ENCODE measurements at places on chromosomes 4 and X. TPM values are rescaled to one million over a fixed set of nuclear protein-coding genes. Genes with fewer than 3 reads are reported as not detected.

DNA sequence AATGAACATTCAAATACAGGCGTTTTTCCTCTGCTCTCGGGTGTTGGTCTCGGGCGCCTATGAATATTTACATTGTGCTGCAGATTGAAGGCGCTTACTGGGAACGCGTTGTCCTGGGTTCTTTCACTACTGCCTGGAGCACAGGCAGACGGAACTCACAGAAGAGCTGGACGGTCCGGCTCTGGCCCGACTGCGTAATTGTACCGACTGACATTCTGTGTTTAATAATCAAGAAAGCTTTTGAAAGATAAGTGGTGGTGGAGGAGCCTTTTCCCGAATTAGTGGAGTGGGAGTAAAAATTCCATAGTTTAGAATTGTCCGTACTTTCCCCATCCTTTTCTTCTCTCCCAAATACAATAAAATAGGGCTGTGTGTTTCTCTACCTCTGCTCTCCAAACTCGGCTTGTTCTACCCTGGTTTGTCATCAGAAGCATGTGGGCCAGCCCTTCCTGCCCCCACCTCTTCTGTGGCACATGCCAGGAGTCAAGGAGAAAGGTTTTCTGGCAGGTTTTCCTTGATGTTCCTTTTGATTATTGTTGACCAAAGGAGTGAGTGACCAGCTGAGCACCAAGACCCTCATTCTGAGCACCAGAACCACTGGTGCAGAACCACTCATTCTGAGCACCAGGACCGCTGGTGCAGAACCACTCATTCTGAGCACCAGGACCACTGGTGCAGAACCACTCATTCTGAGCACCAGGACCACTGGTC lies 2.3 kb downstream of the FHDC1 start:
- peak; percentile 33 for DNase-seq

DNA sequence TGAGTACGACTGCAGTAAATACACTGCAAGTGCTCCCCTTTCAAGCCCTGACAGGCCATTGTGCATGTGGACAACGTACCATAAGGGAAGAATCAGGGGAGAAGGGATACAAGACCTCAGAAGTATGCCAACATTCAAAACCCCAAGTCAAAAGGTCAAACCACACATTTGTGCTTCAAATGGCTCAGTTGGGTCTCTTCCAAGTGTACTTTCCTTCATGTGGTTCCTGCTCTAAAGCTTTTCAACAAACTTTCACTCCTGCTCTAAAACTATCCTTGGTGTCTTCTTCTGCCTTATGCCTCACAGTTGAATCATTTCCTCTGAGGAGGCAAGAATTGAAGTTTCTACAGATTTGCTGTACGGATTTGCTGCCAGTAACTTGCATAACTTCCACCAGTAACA lies 305.7 kb upstream of the SLIT2 start:
- DNase-seq, result no peak

DNA sequence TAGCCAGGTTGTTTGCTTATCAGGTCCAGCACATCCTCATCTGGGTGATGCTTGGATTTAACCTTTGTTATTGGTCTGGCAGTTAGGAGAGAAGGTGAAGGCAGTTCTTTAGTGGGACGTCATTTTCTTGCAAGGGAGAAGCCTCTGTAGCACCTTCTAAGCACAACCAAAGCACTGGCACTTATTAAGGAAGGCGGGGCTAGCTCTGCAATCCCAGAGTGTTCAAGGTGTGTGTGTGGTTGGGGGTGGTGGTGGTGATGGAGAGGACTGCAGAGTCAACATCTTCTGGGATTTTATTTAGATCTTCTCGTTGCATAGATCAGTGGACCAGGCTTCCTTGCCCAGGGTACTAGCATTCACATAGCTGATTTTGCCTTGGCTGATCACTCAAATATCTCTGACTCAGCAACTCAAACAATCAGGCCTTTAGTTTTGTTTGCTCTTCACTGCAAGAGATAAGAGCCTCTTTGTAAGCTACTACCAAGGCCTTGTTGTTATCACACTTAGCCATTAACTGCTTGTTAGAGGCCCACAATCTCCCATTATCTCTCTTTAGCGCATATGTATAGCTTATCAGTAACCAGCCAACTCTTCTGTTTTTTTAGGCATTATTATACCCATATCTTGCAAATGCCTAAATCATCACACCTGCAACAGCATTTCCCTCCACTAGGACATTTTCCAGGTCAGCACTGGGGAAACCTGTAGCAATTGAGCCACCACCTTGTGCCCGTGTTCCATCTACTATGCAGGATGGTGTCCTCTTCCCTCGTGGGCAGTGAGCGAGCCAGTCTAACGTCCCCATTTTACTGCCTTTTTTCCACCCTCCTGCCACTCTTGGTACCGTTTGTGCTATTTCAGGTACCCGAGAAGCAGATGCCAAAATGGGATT lies 36.5 kb upstream of the LINC00632 start:
- no peak for DNase-seq

DNA sequence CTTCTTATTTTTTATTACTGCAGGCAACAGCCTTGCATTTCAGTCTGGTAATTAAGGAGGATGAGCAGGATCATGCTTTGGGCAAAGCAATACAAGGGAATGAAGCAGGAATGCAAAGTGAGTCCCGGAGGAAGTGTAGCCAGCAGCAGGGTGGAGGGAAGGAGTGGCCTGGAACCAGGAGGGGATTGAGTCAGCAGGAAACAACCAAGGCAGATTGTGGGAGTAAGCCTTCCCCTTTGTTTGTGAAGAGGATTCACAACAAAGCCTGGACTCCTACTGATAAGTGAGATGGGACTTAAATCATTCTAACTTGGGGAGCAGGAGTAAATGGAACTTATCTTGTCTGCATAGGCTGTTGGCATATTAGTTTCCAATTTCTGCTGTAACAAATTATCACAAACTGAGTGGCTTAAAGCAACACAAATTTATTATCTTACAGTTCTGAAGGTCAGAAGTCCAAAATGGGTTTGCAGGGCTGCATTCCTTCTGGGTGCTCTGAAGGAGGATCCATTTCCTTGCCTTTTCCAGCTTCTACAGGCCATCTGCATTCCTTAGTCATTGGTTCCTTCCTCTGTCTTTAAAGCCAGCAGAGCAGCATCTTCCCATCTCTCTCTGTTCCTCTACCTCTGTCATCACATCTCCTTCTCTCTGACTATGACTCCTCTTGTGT lies 93.2 kb upstream of the AP1S2 start:
- DNase-seq, result no peak

GRCh38 chr4:38002451-38003071 lies 42.4 kb downstream of the PTTG2 start:
- no peak for DNase-seq

DNA sequence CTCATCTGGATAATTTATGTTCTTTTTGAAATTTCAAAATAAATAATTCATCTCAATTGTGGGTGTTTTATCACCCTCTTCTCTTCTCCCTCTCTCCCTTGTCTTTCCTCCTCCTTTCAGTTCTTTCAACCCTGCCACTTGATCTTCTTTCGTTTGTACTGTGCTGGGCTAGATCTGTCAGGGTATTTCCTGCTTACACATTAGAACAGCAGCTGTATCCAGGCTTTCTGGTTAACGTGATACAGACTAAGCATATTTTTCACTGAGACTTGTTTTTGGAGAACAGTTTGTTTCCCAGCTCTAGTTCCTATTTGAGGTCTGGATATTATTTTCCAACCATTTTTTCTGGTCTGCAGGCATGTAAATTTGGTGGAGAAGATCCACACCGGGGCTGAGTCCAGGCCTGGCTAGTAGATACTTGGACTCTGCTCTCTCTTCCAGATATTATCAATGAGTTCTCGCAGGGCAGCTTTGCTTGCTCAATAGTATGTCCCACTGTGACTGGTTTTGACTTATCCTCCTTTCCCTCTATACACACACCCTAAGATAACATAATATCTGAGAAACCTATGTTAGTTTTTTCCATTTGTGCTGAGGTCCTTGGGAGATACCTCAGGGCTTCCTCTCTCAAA lies 1310.7 kb upstream of the TENM3 start:
- DNase-seq, result no peak

DNA sequence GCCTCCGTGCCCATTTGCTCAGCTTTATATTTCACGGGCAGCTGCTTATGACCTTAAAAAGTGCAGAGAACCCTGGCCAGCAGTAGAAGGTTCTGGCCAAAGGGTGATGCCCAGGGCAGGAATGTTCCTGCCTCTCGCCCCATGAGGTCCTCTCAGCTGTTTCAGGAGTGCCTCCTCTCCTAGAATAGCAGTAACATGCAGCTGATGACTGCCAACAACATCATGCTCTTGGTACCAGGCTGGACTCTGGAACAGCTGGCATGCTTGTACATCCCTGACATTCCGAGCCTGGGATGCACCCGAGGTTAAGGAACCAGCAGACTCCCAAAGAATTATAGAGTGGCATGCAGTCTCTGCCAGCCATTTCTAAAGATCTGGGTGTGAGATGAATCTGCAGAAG lies 11.7 kb upstream of the TENM3 start:
- no peak for DNase-seq

- no peak for DNase-seq
These were observed 23.7 kb downstream of the VGLL1 start for GRCh38 chrX:136555694-136556093.

DNA sequence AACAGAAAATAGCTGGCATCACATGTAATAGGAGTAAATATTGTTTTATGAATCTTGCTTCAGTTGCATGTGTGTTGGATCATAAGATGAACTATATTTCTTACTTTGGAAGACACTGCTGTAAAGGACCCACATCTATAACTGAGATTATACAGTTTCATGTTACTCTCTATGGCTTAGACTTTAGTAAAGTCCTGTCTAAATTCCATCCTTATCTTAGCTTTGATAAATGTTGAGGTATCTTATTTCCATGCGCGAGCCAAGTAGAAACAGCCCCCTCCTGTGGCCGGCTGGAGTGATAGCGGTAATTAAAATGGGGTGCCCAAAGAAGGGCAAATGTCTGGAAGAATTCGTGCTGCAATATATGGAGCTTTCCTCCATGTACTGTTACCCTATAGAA lies 43.0 kb downstream of the CCDC158 start:
- DNase-seq, result no peak

DNA sequence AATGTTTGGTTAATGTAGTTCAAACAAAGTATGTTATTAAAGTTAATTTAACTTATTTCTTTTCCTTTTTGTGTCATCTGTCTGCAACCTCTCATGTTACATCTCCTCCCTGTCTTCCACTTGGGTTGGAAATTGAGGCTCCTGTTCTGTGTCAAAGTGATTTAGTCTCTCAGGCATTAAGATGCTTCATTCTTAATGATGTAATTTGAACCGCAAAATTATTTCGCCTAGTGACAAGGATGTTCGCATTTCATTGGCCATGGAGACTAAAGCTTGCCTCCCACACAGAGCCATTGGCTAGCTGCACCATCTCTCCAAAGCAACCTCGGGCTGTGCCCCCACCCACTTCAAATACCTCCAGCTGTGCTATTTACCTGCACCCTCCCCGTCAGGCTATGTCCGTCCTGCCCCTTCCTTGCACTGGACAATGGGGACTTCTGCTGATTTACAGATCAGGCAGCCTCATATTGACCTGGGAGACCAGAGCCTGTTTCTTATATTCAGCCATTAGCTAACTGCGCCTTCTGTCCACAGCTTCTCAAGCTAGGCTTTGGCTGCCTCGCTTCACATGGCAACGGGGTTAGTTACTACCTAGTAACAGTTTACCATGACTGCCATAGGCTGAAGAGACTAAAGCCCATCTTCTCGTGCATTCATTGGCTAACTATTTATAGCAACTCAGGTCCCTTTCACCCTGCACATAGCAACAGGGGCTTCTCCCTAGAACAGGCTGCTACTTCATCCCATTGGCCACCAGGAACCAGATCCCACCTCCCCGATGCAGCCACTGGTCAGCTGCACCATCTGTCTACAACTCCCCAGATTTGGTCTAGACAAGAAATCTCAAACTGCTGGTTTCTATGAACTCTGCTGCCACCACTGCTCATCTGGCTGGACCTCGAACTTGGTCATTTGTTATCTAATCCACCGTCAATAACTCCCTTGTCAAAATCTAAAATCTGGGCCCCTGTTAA lies 8.6 kb upstream of the ZNF157 start:
- peak; percentile 20 for DNase-seq

- DNase-seq, result peak; percentile 51
These were observed 378 bp upstream of the RPS6KA6 start for GRCh38 chrX:84188320-84188834.

GRCh38 chr4:182346250-182346649 lies 103.0 kb downstream of the TENM3 start:
- DNase-seq, result no peak

- no peak for DNase-seq
These were observed 83.5 kb downstream of the CHRNA9 start for GRCh38 chr4:40418430-40419230.

- DNase-seq, result no peak
These were observed 203.6 kb upstream of the MAMLD1 start for GRCh38 chrX:150159537-150159936.

DNA sequence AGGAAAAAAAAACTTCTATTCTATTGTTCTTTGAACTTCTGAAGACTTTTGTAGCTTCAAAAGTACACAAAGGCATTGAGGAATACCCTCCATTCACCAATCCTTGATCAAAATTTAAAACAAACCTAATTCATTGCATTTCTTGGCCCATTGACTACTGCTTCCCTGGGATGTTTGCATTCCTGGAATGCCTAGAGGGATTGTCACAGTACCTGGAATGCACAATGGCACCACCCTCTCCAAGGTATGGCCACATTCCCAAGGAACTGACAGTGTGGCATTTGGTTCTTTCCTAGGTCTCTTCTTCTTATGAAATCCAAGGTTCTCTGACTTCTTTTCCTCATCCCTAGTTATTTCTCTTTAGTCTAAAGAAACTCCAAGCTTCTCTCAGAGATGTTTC lies 600.7 kb downstream of the CCSER1 start:
- DNase-seq, result no peak

- DNase-seq, result peak; percentile 4
These were observed 71.2 kb downstream of the SUPT20HL2 start for GRCh38 chrX:24242649-24243175.

DNA sequence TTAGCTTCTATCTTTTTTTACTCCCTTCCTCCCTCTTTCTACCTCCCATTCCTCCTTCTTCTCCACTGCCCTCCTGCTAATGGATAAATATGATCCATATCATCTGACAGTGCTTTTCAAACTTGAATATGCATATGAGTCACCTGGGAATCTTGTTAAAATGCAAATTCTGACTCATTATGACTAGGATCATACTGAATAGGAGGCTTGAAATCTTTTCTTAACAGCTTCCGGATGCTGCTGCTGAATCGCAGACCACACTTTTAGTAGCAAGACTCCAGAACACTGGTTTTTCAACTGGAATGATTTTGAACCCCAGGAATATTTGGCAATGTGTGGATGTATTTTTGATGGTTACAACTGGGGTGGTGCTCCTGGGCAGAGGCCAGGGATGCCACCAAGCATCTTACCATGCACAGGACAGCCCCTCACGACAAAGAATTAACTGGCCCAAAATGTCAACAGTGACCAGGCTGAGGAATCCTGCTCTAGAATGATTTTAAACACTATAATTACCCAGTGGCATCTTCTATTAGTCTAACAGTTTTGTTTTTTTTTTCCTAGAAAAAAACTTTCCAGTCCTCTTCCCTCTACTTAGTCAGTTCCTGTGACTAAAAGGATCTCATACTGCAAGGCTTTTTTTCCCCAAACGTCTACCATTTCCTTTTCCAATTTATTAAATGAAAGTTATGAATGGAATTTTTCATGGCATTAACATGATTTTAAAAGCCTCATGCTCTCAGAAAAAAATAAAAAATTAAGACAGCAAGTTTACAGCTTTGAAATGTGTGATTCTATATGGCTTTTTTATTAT lies 10.6 kb upstream of the PYURF start:
- DNase-seq, result no peak

- no peak for DNase-seq
These were observed 44.2 kb downstream of the MAML3 start for GRCh38 chr4:140109737-140110136.

The TNIP3 gene
- not detected for total RNA-seq

The SLC49A3 gene
- total RNA-seq, result 11.0 TPM

The SOD3 gene
- total RNA-seq, result 227 TPM

The ENOX2 gene
- total RNA-seq, result 27.5 TPM

The ACOX3 gene
- total RNA-seq, result 65.7 TPM
